ENCODE measurements at places on chromosomes 6 and 20.

DNA sequence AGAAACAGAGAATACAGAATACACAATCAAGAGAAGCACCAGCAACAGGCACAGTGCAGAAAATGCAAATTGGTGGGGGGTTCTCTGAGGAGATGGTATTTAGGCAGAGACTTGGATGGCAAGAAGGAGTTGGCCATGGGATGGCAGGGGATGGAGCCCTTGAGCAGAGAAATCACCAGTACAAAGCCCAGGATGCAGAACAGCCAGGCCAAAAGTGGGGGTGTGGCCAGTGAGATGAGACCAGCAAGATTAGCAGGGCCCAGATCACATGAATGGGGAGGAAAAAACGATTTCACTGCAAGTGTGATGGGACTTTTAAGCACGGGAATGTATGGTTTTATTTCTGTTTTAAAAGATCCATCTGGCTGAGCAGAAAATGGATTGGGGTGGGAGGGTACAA is 63.4 kb downstream of the TRAM2 start:
- no peak for DNase-seq

DNA sequence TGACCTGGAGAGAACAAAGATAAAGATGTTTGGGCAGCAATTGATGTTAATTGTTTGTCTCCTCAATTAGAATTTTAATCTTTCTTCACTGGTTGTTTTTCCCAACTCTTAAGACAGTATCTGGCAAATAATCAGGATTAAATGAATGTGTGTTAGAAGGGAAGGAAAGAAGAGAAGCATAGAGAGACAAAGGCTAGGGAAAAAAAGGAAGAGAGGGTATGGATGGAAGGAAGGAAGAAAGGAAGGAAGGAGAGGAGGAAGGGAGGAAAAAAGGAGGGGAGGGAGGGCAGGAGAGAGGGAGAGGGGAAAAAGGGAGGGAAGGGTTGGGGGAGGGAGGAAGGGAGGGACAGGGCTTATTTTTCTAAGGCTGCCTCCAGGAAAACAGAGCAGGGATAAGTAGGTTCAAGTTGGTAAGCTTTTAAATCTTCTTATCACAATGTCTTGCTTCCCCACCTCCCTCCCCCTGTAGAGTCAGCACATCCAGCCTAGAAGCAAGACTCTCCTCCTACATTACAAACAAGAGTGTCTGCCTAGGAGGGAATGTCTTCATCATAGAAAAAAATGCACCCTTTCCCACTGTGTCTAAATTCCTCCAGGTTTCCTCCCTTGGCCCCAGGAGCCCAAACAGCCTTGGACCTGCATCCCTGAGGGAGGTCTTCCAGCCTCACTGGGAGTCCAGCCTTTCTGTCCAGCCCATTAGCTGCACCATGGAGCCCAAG is 447.8 kb upstream of the JARID2 start:
- no peak for DNase-seq

DNA sequence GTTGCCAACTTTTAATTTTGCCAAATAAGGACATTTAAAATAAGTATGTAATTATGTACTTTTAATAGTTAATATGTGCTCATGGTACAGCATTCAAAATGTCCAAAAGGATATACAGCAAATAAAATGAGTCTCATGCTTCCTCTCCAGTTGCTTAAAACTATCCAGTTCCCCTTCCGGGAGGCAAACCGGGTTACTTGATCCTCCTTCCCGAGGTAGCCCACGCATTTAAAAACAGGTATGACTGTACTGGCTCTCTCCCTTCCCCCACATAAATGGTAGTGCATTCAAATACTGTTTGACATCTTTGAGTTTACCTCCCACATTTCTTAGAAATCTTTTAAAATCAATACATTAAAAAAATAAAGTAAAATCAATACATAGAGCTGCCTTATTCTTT is 66.4 kb downstream of the PHF20 start:
- DNase-seq: no peak

DNA sequence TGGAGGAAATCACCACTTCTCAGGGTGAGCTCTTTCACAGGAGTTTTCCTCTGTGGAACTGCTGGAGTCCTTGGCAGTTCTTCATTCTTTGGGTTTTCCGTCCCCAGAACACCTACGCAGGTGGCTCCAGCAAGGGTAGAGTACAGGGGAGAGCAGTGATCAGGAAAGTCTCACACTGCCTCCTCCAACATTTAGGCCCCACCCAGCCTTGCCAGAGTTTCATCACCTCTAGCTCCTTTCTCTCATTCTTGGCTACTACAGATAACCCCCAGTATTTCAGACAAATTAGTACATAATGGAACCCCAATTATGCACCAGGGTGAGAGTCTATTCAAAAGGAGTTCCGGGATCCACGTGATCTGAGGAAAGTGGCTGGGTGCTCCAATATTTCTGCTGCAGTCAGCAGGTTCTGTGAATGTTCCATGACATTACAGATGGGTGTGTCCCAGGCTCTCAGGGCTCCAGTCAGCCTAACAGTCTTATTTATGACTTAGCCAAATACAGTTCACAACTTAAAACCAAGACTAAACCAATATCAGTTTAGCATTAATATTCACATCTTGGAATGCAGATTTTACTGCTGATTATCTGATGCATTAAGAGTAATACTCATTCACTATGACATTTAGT is 44.6 kb downstream of the GPR63 start:
- no peak for DNase-seq

GRCh38 chr20:9493803-9494202 is 20.6 kb upstream of the LAMP5 start:
- peak; percentile 28 for DNase-seq

- DNase-seq: no peak
Measured at GRCh38 chr6:135701426-135701825, 150.1 kb upstream of the PDE7B start.

- peak; percentile 56 for DNase-seq
Measured at GRCh38 chr6:138953451-138953850, 34.6 kb downstream of the REPS1 start.

DNA sequence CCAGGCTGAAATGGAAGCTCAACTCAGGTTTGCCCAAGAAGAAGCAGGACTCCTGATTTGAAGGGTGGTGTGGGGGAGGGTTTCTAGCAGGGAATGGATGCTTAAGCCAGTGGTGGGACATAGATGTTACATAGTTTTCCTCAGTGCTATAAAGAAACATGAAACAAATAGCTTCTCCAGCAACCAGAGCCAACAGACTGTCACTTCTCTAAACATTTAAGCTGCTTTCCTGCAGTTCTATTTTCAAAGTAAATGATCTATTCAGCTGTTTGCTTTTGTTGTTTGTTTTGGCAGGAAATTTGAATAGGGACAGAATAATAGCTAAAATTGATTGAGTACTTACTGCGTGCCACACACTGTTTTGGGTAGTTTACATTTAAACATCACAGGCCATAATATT is 169.0 kb downstream of the UST start:
- no peak for DNase-seq

- no peak for DNase-seq
Measured at GRCh38 chr20:822651-823573, 10.6 kb upstream of the FAM110A start.

DNA sequence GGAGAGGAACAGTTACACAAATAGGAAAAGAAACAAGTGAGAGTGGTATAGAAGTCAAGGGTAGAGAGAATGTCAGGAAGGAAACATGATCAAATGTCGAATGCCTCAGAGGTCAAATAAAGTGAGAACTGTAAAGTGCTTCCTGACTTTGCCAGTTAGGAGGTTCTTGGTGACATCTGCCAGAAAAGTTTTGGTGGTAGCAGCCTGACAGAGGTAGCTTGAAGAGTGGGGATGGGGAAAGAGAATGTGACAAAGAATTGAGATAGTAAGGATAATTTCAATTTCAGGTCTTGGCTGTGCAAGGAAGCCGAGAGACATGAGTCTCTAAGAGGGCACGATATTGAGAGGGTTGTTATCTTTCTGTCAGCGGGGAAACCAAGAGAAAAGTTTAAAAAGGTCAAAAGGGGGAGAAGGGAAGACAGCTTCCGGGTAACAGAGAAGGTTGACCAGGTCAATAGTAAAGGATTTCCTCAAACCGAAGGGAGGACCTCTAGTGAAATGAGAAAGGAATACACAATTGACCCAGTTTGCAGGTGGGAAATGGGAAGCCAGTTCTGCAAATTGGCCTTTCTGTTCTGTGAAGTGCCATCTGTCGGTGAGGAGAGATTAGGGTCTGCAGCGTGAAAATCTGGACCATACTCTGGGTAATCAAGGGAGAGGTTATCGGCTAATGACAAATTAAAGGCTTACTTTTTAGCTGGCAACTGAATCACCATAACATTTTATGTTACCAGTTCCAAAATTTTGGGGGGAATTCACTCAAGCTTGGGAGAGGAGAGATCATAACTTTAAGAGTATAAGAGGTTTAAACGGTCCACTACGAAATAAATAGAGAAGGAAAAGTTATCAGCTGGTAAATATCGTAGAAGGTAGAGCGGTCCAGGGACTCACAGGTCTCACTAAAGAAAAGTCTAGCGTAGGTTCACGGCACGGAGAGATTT is 973 bp upstream of the BRD2 start:
- peak; percentile 61 for DNase-seq

- DNase-seq: no peak
Measured at GRCh38 chr6:34031625-34032383, 114.1 kb downstream of the GRM4 start.

DNA sequence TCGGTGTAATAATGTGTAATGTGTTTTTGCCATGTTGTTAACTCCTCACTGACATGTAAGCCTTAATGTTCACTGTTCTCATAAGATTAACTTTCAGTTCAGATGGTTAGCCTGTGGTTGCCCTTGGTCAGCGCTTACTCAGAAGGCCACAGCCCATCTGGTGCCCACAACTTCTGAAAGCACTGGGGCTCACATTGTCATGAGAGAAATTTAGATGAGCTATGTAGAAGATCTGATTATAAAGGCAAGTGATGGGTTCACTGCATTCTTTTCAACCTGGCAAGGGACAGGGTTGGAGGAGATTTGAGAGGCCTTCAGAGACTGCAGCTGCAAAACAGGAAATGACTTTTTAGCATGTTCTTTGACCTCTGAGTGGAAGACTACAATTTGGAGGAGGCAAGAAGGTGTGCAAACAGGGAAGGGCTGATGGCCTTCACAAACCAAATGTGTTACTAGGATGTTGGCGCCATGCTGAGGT is 242.3 kb upstream of the SUPT3H start:
- DNase-seq: peak; percentile 55

DNA sequence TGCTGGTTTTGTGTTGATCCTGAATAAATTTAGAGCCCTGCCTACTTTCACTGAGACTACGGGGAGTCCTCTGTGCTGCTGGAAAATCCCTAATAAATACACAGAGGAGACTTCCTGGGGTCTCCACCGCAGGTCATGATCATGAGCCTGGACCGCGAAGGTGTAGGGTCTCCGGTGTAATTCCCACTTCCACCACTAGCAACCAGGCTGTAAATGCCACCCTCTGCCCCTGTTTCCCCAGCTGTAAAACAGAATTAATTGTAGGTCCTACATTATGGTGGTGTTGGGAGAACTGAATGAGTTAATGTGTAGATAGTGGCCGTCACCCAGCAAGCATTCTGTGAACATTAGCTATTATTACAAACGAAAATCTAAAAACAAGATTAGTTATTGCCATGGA is 191.6 kb upstream of the THBS2 start:
- DNase-seq: no peak

GRCh38 chr6:155040154-155040553 is 45.0 kb downstream of the TIAM2 start:
- no peak for DNase-seq

- DNase-seq: no peak
Measured at GRCh38 chr20:38585404-38586180, 4.6 kb downstream of the ADIG start.

DNA sequence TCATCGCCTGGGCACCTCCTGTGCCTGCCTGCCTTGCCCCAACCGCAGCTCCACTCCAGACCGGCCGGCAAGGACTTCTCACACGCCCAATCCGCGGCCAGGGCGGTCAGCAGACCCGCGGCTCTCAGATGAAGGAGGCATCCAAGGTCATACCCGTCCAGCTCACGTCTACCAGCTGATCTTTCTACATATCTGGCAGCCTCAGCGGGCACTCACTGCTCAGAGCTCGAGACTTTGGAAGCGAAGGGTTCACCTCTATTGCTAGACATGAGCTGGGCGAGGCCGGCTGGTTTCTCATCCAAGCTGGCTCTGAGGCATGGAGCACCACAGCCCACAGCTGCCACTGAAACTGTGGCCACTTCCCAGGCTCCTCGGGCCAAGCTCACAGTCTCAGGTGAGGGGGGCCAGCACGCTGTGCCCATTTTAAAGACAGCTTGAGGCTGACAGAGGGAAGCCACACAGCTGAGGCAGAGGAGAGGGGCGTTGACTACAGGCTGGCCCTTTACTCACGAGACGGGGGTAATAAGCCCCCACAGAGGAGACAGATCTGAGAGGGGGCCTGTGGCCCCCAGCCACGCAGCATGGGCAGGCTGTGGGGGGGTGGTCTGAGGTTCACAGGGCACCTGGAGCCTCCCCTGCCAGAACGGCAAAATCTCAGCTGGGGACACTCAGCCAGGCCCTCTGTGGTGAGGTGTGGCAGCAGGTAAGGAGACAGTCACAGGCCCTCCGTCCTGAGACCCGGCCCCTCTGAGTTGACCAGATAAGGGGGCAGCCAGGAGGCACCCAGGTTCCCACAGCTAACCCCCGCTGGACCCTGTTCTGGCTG is 2.0 kb downstream of the LAMA5 start:
- DNase-seq: no peak

DNA sequence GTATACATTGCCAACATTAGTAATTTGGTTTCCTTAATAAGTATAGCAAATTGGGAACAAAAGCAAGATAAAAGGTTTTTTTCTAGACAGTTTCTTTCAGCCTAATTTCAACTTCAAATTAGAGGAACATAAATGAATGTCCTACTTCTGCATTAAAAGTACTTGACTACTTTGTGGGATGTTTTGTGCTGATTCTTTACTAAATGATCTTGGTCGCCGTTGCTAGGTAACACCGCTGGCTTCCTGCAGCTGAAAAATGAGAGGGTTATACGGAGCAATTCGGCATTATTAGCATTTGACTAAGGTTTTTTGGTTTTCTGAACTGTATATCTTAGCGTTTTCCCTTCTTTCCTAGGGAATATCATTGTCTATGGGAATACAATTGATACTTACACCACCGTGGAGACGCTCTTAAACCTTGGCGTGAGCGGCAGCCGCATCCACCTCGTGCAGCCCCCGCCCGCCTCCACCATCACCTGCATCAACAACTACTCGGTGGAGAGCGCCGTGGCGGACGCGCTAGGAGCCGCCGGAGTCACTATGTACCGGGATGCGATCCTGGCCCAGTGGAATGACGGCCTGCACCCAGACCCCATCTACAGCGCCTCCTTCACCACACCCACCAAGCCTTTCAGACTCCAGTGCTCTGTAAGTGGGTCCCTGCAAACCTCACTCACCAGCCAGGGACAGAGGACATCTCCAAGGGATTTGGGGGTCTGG is 90.9 kb upstream of the INSM1 start:
- no peak for DNase-seq

DNA sequence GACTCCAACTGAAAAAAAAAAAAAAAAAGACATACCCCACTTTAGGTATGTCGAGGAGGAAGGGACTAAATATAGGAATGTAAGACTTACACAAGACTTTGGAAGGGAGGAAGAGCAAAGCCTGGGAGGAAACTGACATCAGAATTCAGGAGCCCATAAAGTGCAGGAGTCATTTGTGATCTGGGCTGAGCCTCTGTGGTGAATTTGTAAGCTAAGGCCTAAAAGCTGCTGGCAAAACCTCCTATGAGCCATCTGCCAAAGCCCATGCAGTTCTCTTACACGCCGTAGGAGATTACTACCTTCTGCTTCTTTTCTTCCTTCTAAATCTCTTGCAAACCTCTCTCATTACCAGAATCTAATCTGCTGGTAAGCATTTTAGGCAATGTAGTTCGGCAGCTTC is 52.0 kb upstream of the THEMIS start:
- no peak for DNase-seq

All from fibroblast of lung (primary cell).